H1 (cell line): ENCODE measurements at places on chromosomes 1 and 21. TPM values are rescaled to one million over a fixed set of nuclear protein-coding genes. Genes with fewer than 3 reads are reported as not detected.

GRCh38 chr1:34009340-34009985 lies 145.6 kb downstream of the HMGB4 start:
- DNase-seq, result no peak
- H3K4me1 ChIP-seq, result no peaks in the 10 kb centered on the region
- H3K36me3 ChIP-seq, result no peaks in the 10 kb centered on the region
- H3K4me3 ChIP-seq, result no peak overlapping the region

GRCh38 chr1:60697204-60697994 lies 385.0 kb upstream of the NFIA start:
- H3K27me3 ChIP-seq, result no peaks in the 10 kb centered on the region
- no peak for DNase-seq
- no peak overlapping the region for H3K4me3 ChIP-seq
- no peaks in the 10 kb centered on the region for H3K36me3 ChIP-seq

DNA sequence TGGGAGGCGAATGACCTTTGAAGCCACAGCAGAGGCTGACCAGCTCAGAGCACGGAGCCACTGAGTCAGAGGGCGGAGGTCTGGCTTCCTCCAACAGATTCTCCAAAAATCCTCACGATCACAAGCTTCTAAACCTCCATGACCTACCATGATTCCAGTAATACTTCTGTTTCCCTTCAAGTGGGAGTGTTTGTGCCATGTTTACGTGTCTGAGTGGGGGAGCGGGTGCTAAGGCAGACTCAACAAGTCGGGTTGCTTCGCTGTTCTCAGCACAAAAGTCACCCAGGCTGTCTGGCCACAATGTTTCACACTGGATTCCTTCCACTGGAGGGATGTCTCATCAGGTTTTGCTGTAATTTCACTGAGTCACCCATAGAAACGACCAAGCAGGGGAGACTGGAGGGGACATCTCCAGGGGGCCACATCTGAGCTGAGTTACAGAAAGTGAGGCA lies 86.2 kb downstream of the SLC66A1 start:
- no peak overlapping the region for H3K4me3 ChIP-seq
- H3K27me3 ChIP-seq, result no peaks in the 10 kb centered on the region
- H3K36me3 ChIP-seq, result no peaks in the 10 kb centered on the region
- H3K27ac ChIP-seq, result no peak overlapping the region

The PLD5 gene
- 7.5 and 8.5 TPM in 2 replicates for total RNA-seq

GRCh38 chr1:47769295-47769694 lies 227.9 kb downstream of the TRABD2B start:
- no peak for DNase-seq
- no peak overlapping the region for H3K27ac ChIP-seq
- H3K4me1 ChIP-seq, result no peaks in the 10 kb centered on the region
- H3K36me3 ChIP-seq, result no peaks in the 10 kb centered on the region
